Esophagus squamous epithelium (tissue), 5 donors: ENCODE measurements at places on chromosomes 11 and 22.

- no peak for DNase-seq
Measured at GRCh38 chr11:110471371-110471770, 41.6 kb downstream of the FDX1 start.

GRCh38 chr11:15727520-15727914 is 612.8 kb downstream of the INSC start:
- no peak for DNase-seq

- no peak for DNase-seq
Measured at GRCh38 chr11:89235083-89235482, 57.4 kb downstream of the TYR start.

DNA sequence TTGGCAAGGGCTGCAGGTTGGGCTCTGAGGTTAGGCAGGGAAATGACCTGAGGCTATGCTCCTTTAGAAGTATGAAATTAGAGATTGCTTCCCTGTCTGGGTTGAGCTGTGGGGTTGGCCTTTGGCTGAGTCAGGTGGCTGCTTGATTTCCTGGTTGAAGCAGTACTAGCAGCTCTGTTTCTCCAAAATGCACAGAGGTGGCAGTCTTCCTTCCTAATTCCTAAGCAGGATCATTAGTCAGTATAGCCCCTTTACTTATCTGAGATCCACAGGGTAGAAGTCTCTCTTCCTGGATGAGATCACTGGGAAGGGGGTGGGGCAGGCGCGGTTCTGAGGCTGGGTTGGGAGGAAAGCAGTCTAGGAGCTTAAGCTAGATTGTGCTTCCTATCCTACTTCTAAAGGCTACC is 1917.5 kb downstream of the LRRC4C start:
- DNase-seq = no peak

- DNase-seq = no peak
Measured at GRCh38 chr22:20656516-20656901, 117.4 kb upstream of the SERPIND1 start.

DNA sequence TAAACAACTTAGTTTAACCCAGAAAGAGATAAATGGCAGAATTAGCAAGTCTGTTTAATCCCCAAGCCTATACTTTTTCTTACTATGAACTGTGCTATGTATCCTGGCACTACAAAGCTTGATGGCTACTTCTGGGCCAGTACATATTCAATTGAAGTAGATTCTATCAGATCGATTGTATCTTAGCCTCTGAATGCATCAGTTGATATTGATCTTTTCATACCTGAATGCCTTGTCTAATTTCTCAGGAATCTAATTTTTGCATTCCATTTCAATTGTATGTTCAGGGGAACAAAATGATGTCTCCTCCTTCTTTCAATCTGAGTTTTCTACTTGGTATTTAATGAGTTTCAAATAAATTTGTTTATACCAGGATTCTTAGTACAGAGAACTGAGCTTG is 1137.9 kb downstream of the LRRC4C start:
- DNase-seq = no peak

GRCh38 chr11:2734181-2735052 is 34.6 kb upstream of the KCNQ1OT1 start:
- DNase-seq = no peak

DNA sequence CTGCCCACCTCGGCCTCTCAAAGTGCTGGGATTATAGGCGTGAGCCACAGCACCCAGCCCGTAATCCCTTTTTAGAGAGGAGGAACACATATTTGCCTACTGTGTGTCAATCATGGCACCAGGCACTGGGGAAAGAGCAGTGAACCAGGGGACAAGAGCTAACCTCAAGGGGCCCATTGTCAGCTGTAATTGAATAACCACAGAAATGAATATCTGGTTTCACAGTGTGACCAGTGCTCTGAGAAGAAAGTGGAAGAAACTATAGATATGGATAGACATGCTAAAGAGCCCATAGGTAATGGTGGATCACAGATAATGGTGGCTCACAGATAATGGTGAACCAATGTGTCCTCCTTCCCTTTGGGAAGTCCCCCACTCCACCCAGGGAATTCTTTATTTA is 8.6 kb upstream of the KCTD14 start:
- DNase-seq = no peak

DNA sequence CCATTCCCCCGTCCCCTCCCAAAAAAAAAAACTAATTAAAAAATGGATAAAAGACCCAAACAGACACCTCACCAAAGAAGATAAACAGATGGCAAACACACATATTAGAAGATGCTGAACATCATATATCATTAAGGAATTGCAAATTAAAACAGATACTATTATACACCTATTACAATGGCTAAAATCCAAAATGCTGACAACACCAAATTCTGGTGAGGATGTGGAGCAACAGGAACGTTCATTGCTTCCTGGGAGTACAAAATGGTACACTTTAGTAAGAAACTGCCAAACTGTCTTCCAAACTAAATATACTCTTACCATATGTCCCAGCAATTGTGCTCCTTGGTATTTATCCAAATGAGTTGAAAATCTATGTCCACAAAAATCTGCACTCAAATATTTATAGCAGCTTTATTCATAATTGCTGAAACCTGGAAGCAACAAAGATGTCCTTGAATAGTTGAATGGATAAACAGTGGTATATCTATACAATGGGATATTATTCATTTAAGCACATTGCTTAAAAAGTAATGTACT is 19.9 kb downstream of the NAGA start:
- no peak for DNase-seq

DNA sequence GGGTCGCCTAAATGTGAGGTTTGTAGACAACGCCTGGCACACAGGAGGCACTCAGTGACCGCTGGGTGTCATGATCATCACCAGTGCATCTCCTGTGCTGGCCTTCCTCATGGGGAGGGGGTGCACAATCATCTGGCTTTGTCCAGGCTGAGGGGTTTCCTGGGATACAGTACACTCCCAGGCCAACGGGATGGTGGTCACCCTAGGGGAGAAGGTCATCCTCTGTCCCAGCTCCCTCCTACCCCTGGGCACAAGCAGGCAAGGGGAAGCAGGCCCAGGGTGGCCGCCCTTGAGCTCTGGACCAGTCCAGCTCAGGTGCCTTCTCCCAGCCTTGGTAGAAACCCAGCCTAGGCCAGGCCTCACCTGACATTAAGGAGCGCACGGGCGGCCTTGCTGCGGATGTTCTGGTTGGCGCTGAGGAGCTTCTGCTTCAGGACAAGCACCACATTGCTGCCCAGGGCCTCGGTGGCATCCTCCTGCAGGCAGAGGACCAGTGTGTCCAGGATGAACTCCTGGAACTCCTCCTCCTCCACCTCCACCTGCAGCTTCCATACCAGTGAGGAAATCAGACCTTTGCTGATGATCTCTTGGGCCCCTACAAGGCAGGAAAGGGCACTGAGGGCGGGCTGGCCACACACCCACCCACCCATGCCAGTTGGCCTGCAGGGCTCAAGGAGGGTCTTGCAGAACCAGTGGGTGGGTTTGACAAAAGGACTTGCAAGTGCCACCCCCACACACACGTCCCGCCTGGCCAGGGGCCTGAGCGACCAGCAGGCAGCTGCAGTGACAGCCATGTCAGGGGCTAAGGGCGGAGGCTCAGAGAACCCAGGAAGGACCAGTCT is 6.6 kb upstream of the GNAZ start:
- no peak for DNase-seq

DNA sequence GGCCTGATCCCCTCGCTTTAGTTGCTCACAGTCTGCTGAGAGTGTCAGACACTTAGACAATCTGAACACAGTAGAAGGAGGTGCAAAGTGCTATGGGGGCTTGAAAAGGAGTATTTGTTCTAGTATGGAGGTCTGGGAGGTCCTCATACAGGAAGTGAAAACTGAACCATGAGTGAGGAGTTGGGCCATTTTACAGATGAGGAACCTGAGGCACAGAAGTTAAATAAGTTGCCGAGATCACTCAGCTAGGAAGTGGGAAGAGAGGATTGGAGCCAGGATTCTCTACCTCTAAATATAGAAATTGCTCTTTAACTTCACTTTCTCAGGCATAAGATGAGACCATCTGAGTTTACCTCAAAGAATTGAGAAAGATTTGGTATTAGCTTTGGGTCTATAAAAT is 4.0 kb upstream of the NEU3 start:
- no peak for DNase-seq
